B cell (primary cell): ENCODE measurements at places on chromosomes 12 and 14.

DNA sequence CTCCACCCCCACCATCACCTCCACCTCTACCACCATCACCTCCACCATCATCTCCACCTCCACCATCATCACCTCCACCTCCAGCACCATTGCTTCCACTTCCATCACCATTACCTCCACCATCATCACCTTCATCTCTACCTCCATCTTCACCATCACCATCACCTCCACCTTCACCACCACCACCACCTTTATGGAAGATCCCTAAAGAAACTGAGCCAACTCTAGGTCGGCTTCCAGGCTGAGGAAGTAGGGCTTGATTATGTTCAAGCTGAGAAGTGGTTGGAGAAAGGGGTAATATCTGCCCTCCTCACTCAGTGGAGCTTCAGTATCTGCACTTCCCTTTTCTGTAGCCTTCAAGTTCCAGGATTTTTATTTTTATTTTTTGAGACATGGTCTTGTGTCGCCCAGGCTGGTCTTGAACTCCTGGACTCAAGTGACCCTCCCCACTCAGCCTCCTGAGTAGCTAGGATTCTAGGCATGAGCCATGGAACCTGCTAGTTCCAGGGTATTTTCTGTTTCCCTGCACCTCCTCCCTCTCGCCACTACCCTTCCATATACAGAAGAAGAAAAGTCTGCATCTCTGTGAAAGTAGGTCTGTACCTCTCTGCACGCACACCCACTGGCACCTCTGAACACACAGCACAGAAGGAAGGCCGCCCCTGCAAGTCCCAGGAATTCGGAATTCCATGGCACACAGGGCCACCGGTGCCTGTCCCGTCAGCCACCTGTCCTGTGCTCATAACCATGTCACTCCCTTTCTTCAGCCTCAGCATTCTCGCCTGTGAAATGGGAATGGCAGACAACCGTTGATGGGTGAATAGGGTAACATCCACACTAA lies 5.9 kb downstream of the ZBTB42 start:
- no peak for DNase-seq
- no peak overlapping the region for H3K27ac ChIP-seq
- no peaks in the 10 kb centered on the region for H3K27me3 ChIP-seq
- peaks cover 21% of the 10 kb centered on the region for H3K4me1 ChIP-seq
- H3K36me3 ChIP-seq: no peaks in the 10 kb centered on the region
- no peak overlapping the region for H3K4me3 ChIP-seq

DNA sequence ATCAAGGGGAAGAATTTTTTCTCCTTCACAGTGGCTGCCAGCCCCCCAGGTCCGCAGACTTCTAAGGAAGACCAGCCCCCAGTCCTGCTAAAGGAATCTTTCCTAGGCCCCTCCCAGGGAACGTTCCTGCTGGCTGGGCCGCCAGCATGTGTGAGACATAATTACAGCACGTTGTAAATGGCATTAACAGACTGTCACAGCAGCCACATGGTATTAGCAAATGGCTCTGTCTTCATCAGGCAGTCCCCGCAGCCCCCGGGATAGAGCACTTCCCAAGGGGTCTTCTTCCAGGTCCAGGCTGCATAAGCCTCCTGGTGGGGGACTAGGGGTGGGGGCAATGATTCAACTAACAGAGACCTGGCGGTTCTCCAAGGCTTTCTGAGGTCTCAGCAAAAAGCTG lies 34.9 kb upstream of the FAM222A start:
- no peaks in the 10 kb centered on the region for H3K27me3 ChIP-seq
- no peaks in the 10 kb centered on the region for H3K4me1 ChIP-seq
- no peak for DNase-seq
- H3K27ac ChIP-seq: no peak overlapping the region
- H3K36me3 ChIP-seq: no peaks in the 10 kb centered on the region
- no peak overlapping the region for H3K4me3 ChIP-seq

DNA sequence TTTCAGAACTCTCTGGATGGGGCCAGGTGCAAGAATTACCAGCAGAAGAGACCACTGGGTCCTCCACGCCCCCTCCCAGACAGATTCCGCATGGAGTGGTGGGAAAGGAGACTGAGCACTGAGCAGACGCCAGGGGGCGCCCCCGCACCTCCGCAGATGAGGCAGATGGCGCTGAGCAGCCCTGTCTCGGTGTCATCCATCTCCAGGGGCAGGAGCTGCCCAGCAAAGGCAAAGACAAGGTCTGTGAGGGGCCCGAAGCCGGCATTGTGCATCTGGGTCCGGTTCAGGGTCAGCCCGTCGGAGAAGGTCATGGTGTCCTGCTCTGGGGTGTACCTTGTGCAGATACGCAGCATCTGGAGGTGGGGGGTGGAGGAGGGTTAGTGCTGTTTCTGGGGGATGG lies 6.3 kb upstream of the ITGB7 start:
- peak; percentile 87 for DNase-seq
- H3K4me1 ChIP-seq: peaks cover 57% of the 10 kb centered on the region
- no peak overlapping the region for H3K27ac ChIP-seq
- H3K27me3 ChIP-seq: no peaks in the 10 kb centered on the region
- peaks cover 17% of the 10 kb centered on the region for H3K36me3 ChIP-seq
- no peak overlapping the region for H3K4me3 ChIP-seq

DNA sequence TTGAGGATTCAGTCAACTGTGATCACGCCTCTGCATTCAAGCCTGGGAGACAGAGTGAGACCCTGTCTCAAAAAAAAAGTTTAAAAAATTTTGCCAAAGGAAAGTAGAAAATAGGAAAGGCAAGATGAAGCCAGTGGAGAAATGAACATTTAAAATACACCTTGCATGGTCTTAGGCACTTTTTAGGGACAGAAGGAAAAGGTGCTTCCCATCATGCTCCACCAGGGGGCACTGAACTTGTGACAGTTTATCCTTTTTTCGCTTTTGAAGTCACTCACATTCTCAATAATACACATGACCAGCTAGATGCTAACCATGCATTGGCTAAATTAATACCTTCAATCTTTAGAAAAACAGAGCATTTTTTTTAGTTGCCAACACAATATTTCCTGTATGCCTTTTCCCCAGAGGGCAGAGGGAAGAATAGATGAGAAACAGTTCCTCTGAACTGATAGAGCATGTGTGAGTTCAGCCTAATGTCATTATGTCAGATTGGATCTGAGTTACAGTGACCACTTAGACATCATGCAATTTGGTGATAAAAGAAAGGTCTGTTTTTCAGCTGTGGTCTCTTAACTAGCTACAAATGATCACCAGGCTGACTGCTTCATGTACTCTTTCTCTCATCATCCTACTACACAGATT lies 221.8 kb upstream of the SSTR1 start:
- H3K27me3 ChIP-seq: no peaks in the 10 kb centered on the region
- H3K4me3 ChIP-seq: no peak overlapping the region
- H3K36me3 ChIP-seq: no peaks in the 10 kb centered on the region
- H3K4me1 ChIP-seq: no peaks in the 10 kb centered on the region
- DNase-seq: peak; percentile 2

DNA sequence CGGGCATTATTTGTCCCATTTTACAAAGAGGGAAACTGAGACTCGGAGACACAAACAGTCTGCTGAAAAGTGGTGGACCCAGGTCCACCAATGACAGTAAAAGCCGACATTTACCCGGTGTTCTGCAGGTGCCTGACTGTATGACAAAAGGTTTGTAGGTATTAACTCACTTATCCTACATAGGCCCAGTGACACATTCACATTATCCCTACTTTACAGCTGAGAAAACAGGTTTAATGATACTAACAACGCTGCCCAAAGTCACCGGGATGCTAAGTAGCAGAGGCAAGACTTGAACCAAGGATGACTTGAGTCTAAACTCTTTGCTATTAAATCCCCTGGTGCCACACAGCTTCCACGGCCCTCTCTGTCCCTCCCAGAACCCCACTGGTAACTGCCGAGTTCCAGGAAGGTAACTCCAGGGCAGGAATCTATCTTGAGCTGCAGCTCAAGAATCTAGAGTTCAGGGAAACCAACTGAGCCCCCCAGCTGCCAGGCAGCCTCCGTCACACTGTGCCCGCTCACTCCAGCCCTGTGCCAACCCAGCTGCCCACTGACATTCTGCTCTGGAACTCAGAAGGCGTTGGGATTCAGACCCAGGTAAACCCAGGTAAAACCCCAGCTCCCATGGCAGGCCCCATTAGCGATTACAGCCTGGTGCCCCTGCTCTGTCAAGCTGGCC lies 33.7 kb downstream of the SYNE3 start:
- H3K4me3 ChIP-seq: no peak overlapping the region
- DNase-seq: no peak
- H3K27me3 ChIP-seq: no peaks in the 10 kb centered on the region

GRCh38 chr12:69500631-69501030 lies 30.4 kb downstream of the FRS2 start:
- H3K4me3 ChIP-seq: no peak overlapping the region
- H3K27ac ChIP-seq: no peak overlapping the region
- no peak for DNase-seq
- H3K27me3 ChIP-seq: no peaks in the 10 kb centered on the region
- H3K36me3 ChIP-seq: no peaks in the 10 kb centered on the region

DNA sequence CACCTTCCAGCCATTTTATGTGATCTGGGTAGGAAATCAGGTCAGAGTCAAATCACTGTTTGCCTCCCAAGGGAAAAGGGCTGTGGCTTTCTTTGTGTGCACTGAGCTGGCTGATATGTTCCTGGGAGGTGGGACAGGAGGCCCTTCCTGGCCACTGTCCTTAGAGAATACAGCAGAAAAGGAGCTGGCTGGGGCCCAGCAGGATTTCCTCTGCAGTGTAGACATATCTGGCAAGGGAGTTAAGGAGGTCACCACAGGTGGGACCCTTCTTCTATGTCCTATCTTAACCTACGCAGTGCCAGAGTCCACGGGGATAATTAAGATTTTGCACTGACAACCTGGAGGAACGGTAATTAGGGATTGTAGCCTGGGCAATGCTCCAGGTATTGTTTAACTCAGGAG lies 145.3 kb downstream of the NTF3 start:
- no peak overlapping the region for H3K4me3 ChIP-seq
- H3K36me3 ChIP-seq: no peaks in the 10 kb centered on the region
- H3K4me1 ChIP-seq: no peaks in the 10 kb centered on the region
- H3K27me3 ChIP-seq: no peaks in the 10 kb centered on the region
- no peak for DNase-seq
- no peak overlapping the region for H3K27ac ChIP-seq

DNA sequence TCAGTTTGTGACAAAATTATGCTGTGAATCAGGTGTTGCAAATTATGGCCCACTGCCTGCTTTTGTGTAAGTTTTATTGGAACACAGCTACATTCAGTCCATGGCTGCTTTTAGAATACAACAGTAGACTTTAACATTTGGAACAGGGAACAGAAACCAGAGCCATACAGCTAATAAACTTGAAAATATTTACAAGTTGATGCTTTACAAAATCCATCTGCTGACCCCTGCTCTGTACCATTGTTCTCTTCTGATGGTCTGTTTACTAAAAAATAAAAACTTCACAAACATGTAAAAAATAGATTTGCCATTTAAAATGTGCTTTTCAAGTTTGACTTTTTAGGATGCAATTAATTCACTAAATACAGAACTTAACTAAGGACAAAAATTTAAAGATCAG lies 20.8 kb downstream of the PSMA3 start:
- H3K4me3 ChIP-seq: no peak overlapping the region
- no peaks in the 10 kb centered on the region for H3K4me1 ChIP-seq
- no peak for DNase-seq
- no peaks in the 10 kb centered on the region for H3K27me3 ChIP-seq
- peaks cover 25% of the 10 kb centered on the region for H3K36me3 ChIP-seq

GRCh38 chr14:102056694-102057442 lies 30.0 kb downstream of the HSP90AA1 start:
- no peaks in the 10 kb centered on the region for H3K27me3 ChIP-seq
- DNase-seq: no peak
- H3K36me3 ChIP-seq: peaks cover 2% of the 10 kb centered on the region
- no peak overlapping the region for H3K27ac ChIP-seq

- DNase-seq: no peak
- no peaks in the 10 kb centered on the region for H3K27me3 ChIP-seq
Measured at GRCh38 chr12:38775457-38775856, 129.9 kb downstream of the CPNE8 start.

GRCh38 chr12:9961106-9961505 lies 10.1 kb upstream of the CLEC12A start:
- H3K4me1 ChIP-seq: peaks cover 33% of the 10 kb centered on the region
- H3K4me3 ChIP-seq: peak overlapping the region; percentile 17
- no peaks in the 10 kb centered on the region for H3K36me3 ChIP-seq
- no peak overlapping the region for H3K27ac ChIP-seq
- H3K27me3 ChIP-seq: no peaks in the 10 kb centered on the region

- H3K4me1 ChIP-seq: no peaks in the 10 kb centered on the region
- DNase-seq: no peak
- H3K27ac ChIP-seq: no peak overlapping the region
- no peak overlapping the region for H3K4me3 ChIP-seq
- no peaks in the 10 kb centered on the region for H3K27me3 ChIP-seq
Measured at GRCh38 chr14:69531135-69531534, 43.5 kb downstream of the CCDC177 start.

DNA sequence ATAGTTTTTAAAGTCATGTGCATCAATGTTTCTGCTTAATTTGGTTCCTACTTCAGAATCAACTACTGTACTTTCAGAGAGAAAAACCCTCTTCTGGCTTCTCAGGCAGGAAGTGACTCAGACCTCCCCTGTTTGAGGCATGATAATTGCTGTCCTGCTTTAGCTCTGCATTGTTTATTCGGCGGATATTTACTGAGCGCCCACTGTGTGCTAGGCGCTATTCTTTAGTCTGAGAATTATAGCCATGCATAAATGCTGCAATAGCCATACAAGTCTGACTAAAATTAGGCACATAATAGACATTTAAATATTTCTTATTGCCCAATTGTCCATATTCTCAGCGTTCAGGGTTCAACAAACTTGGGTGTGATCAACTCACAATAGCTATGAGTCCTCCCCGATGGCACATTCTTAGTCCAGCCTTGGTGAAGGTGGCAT lies 6.1 kb upstream of the AMIGO2 start:
- H3K4me1 ChIP-seq: peaks cover 24% of the 10 kb centered on the region
- H3K27me3 ChIP-seq: no peaks in the 10 kb centered on the region
- H3K27ac ChIP-seq: peak overlapping the region; percentile 45
- no peak overlapping the region for H3K4me3 ChIP-seq
- peak; percentile 45 for DNase-seq

DNA sequence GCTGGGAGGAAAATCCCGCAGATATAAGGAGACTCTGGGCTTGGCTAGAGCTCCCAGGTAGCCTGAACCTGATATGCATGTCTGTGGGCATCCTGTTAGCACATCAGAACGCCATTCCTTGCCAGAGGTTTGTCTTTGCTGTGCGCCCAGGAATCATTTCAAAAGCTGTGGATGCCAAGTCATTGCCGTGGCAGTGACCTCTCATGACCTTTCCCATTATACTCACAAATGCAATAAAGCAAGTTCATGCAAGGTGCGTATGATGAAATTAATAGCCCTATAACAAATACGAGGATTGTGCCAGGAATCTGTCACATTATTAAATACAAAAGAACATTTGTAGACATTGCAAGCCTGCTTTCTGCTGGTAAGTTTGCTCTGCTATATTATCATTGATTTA lies 229.1 kb upstream of the PELI2 start:
- peaks cover 2% of the 10 kb centered on the region for H3K27me3 ChIP-seq
- H3K4me3 ChIP-seq: no peak overlapping the region
